ENCODE measurements at places on chromosomes 12 and 14. TPM values are rescaled to one million over a fixed set of nuclear protein-coding genes. Genes with fewer than 3 reads are reported as not detected.

DNA sequence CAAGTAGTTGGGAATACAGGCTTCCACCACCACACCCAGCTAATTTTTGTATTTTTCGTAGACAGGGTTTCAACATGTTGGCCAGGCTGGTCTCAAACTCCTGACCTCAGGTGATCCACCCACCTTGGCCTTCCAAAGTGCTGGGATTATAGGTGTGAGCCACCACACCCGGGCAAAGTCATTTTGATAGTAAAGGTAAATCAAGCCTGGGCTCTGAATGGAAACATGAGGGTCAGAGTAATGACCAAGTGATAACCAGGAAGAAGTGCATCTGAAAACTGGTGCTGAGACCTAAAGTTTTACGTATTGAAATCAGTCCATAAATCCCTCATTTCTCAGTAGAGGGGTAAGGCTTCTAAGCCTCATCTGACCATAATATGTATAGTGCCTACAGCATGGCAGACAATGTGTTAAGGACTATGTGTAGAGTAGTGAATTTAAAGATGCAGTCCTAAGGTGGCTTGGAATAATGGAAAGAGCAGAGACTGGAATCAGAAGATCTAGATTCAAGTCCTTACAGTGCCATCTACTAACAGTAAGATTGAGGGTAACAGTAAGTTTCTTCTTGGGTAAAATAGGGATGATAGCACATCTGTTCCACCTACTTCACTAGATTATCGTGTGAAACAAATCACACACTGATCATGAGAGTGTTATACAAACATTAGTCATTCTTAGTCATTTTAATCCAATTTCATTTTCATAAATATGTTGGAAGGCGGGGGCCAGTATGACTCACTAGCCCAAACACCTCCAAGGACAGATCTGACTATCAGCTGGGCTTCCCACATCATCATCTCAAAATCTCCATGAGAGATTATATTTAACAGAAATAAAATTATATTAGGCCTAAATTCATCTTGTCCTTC, 11.2 kb downstream of the MAP4K5 start:
- no peak for DNase-seq

DNA sequence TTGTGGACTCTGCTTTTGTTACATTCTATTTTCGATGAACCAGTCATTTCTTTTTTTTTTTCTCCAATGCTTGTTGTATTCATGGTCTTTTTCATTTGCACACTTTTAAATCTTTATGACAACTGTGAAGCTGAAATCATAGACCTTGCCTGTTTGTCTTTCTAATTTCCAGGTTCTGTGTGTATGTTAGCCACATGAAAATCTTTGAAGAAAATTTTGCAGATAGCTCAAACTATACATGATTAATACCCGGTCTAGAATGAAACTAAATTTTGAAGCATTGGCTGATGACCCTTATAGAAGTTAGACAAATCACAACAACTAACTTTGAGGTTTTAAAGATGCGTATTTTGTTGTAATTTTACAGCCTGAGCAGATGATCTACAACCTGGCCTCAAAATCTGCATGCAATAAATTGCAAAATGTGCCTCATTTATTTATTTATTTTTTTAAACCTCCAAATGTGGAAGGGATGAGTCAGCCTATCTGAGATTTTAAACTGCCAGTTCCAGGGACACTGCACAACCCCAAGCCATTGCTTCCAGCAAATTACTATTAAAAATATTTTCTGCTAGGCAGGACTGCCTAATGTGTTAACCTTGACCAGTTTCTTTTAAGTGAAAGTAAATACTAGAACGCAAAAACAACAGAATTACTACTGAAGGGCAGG, 96.3 kb upstream of the NAV3 start:
- DNase-seq = no peak

GRCh38 chr14:34684578-34684977, 29.8 kb downstream of the CFL2 start:
- no peak for DNase-seq

DNA sequence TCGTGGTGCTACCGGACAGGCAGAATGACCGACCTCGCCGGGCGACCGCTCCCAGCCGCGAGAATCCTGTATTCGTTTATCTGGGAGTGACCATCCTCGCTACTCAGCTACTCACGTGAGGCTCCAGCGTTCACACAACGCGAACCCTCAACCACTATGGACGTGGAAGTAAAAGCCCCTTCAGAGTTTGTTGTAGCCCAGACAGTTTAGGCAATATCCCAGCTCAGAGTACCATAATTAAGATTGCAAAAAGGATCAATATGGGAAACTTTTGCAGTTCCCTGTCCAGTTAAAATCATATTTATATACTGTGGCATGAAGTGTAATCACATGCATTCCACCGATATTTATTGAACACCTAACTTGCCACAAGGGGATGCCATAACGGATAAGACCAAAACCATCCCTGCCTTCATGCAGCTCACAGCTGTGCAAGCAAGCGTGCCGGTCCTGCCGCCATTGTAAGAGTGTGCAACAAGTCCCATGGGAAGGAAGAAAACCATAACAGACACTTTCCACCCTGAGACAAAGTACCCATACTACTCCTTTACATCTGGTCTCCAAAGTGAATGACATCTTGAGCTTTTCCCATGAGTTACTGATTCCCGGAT, 938 bp upstream of the MAX start:
- no peak for DNase-seq

- no peak for DNase-seq
Observed at GRCh38 chr12:68376901-68377300, 44.7 kb upstream of the MDM1 start.

DNA sequence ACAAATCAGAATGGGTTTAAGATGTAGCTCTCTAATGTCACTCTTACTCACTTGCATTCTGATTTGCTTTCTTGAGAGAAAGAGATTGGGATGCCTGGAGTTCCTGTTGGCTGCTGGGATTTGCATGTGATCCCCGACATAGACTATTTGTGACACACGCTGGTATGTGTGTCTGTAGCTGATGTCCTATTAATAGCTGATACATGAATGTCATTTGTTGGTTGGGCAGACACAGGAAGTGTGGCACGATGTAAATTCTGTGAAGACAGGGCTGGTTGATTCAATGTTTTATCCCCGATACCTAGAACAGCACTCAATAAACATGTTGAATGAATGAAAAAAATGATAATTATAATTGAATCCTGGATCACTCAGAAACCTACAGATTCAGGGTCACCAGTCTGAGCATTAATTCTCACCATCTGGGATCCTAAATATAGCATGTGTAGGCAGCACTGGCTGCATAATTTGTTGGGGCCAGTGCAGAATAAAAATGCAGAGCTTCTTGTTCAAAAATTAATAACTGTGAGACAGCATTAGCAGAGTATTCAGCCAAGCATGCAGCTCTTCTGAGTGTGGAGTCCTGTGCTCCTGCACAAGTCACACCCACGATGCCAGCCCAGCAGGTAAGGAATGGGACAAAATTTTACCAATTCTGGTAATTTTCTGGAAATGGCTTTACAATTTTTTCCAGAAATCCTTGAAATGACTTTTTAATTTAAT, 35.5 kb upstream of the SOCS2 start:
- DNase-seq = no peak

DNA sequence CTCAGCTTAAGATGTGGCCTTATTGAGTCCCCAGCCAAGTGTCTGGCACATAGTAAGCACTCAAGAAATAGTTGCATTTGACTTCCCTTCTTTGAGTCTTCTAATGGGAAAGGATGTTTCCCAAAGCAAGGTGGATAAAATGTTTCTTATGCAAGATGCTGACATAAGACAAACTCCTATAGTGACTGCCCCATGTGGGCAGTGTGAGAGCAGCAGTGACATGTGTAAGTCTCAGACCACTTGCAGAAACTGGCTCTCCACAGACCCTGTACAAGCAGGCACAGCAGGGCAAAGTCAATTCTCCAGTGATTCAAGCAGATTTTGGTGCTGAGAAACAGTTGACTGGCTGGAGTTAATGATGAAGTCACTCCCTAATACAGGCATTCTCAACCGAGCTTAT, 255.3 kb downstream of the ANO2 start:
- no peak for DNase-seq

DNA sequence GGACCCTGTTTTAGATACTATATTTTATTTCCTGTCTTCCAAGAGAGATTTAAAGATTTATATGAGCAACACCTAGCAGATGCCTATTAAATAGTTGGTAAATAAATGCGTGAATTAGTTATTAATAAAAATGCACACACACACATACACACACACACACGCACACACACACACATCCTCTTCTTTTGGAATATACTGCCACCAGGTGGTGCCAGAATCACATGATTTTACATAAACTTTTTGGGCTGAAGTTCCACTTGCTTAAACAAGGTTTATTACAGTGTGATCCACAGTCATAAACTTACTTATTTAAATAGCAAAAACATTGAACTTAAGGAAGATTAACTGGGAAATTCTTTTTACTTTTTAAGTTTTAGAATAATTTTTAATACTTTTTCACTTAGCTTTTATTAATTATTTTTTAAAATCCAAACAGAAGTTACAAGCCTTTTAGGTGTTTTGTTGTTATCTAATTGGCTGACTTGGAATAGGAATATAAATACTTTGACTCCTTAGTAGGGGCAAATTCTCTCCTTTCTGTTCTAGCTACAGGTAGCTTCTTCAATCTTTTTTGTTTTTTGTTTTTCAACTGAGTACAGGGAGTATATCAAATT, 17.5 kb downstream of the RAD51B start:
- peak; percentile 47 for DNase-seq

The INHBC gene
- total RNA-seq = 0.14 TPM

DNA sequence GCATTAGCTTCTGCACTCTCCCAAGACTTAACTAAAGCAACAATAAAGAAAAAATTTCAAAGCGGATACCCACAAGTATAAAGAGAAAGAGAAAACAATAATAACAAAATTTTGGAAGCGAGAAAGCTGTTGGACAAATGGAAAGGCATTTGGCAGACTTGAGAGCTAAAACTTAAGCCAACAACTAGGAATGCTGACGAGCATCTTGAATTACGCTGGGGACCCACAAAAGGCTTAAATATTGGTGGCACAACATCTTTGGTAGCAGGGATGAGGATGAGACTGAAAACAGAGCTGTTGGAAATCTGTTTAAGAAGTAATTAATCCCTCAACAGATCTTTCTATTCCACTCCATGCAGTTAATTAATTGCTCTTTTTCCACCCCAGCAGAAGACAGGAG, 49.8 kb downstream of the LLPH start:
- no peak for DNase-seq

The TAS2R50 gene
- 1.0 TPM for total RNA-seq

GRCh38 chr12:12230275-12230674, 36.6 kb downstream of the LRP6 start:
- no peak for DNase-seq

The KRT81 gene
- total RNA-seq = not detected

GRCh38 chr14:85960756-85961155, 430.8 kb downstream of the FLRT2 start:
- no peak for DNase-seq

The ALX1 gene
- total RNA-seq = 4.1 TPM

DNA sequence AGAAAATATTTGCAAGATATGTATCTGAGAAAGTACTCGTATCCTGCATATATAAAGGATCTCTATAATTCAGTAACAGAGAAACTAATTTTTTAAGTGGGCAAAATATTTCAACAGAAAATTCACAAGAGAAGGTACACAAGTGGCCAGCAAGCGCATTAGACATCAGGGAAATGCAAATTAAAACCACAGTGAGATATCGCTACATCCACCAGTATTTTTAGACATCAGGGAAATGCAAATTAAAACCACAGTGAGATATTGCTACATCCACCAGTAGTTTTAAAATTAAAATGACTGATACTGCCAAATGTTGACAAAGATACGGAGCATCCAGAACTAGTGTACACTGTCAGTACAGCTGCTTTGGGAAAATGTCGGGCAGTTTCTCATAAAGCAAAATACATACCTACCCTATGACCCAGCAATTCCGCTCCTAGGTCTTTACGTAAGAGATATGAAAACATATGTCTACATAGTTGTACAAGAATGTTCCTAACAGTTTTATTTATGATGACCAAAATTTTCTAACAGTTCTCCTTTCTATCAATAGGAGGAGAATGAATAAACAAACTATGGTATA, 2.8 kb upstream of the KCNK13 start:
- DNase-seq = no peak

DNA sequence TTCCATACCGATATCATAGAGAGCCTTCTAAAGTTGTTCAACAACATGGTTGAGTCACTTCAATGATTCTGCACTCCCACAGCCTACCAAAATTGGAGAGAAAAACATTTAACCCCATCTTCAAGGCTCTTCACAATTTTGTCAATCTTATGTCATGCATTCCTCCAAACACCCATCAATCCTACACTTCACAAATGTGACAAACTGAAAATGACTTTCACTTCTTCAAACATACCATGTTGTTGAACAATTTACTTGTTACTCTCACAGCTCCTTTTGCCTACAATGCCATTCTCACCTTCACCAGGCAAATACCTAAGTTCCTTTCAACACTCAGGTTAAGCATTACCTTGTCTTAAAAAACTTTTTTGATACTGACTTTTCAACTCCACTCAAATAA, 88.0 kb downstream of the OSBPL8 start:
- no peak for DNase-seq

GRCh38 chr14:54627219-54627539, 60.3 kb downstream of the SAMD4A start:
- no peak for DNase-seq

The PTPRO gene
- 3.1 TPM for total RNA-seq

GRCh38 chr12:92942905-92943304, 13.8 kb upstream of the EEA1 start:
- DNase-seq = no peak

The OR10G2 gene
- not detected for total RNA-seq

DNA sequence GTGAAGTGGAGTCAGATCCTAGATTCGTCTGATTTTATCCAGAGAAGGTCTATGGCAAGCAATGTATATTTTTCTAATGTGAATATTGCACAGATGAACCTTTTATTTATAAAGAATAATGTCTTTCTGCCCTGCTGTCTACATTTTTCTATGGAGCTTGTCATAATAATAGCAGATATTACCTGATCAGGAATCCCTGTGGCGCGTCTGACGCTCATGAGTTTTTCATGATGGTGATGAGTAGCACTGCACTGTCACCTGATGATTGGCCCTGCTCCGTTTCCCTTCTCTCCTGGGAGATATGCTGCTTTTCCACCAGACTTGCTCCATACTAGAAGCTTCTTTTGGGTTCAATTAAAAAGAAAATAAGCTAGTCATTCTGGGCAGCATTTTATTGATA, 20.5 kb downstream of the CINP start:
- no peak for DNase-seq

GRCh38 chr12:96431067-96431466, 30.8 kb upstream of the CDK17 start:
- no peak for DNase-seq

GRCh38 chr14:89616852-89617341, 199.9 kb upstream of the FOXN3 start:
- no peak for DNase-seq

GRCh38 chr12:105977652-105978051, 161.1 kb downstream of the NUAK1 start:
- DNase-seq = no peak

GRCh38 chr12:128914908-128915563, 61.8 kb downstream of the GLT1D1 start:
- DNase-seq = no peak
